ENCODE measurements at places on chromosomes 5 and 9.

DNA sequence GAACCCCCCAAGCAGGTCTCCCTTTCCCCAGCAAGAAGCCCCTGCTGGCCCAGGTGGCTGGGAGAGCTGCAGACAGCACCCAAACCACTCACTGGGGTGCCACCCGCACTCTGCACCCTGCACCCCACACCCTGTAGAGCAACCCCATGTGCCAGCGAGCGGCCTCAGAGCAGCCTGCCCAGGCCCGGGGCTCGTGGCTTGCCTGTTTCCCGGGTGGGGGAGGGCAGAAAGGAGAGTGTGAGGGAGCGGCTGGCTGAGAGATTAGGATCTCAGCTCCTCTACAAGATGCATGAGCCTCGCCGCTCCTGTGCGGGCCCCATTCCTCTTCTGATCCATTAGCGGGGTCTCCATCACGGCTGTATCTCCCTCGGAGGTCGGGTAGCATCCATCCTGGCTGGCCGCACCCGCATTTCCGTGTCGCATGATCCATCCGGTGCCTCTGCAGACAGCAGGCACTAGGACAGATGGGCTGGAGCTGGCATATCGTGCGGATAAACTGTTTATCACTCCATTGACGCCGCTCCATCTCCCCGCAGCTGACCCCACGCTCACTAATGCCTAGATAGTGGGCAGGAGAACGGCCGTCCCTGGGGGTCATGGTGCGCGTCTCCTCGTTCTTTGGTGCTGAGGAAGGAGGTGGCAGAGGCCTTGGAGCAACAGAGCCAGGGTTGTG, 54.4 kb downstream of the MRPL36 start:
- DNase-seq, result no peak

GRCh38 chr9:15221746-15222145, 85.3 kb downstream of the TTC39B start:
- DNase-seq, result no peak

DNA sequence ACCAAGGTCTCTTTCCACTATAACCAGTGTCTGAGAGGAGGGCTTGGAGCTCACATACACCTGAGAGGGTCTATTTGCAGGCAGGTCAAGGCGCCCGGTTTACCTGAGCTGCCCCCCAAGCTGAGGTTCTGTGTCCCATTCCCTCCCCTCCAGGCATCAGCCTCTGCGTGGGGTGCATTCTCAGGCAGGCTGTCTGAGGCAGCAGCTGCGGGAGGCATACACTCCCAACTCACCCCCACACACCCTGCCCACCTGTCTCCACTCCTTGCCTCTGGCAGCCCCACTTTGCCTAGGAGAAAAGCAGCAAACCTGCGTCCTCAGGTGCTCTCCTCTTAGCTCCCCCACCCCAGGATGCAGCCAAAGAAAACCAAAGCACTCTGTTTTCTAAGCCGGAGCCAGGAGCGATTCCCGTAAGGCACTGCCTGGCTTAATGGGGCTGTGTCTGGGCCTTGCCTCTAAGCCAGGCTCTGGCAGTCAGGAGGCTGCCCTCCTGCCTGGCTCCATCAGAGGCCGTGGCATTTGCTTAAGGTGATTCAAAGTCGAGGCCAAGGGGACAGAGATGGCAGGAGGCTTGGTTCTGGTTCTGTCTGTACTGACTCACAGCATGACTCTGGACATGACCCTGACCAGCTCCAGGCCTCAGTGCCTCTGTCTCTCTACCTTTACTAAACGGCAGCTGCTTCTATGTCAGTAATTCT, 139.2 kb upstream of the TRIM32 start:
- no peak for DNase-seq

- DNase-seq, result no peak
These were observed 140.0 kb downstream of the MUSK start for GRCh38 chr9:110808599-110808980.

DNA sequence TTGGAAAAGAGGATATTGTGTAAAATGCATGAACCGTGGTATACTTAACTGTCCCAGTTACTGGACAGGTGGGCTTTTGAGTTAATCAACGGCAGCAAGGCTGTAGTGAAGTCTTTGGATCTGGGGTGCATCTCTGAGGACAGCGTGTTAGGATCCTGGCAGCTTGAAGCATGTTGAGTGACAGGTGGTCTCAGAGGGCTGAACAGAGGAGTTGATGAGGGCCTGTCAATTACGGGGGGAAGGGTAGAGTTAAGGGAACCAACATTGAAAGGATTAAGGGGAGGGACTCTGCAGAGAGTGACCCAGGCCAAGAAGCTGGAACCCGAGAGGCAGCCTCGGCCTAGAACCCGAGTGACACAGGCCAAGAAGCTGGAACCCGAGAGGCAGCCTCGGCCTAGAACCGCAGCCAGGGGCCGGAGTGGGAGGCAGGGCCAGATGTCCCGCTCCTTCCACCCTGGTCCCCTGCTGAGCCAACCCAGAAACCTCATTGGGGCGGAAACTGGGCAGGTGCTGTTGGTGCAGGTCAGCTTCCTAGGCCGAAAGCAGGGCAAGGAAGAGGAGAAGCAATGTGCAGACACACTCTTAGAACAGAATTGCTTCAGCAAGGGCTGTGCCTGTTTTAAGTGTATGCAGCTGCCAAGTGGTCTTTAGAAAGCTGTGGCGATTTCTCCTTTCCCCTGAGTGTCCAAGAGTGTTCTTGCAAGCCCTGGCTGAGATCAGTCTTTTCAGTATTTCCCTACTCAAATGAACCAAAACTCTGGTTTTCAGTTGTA, 62.0 kb downstream of the ANKRD33B start:
- no peak for DNase-seq

DNA sequence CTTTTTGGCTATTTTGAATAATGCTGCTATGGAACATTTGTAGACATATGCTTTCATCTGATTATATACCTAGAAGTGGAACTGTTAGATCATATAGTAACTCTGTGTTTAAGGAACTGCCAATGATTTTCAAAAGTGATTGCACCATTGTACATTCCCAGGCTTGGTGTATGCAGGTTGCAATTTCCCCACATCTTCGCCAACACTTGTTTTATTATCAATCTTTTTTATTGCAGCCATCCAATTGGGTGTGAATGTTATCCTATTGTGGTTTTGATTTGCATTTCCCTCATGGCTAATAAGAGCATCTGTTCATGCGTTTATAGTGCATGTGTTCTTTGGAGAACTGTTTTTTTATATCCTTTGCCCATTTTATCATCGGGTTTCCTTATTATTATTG, 81.3 kb downstream of the PLAC8L1 start:
- no peak for DNase-seq

DNA sequence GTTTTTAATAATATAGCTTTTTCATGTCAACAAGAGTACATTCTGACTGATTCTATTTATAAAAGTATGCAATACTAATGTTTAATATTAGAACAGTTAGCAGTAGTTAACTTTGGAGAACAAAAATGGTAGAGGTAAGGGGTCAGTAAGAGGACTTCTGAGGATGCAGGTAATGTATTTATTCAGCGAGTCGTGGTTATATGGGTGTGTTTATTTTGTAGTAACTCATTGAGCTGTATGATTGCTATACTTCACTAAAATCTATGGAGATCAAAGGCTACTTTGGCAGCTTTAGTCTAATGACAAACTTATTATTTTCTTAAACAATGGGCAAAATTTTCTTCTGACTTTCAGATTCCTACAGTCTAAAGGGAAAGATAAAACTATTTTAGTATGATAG, 146.5 kb downstream of the COMMD10 start:
- no peak for DNase-seq

GRCh38 chr5:79834754-79835714, 145.4 kb downstream of the CMYA5 start:
- no peak for DNase-seq

- DNase-seq, result no peak
These were observed 37.5 kb downstream of the SPRY4 start for GRCh38 chr5:142287096-142287972.

GRCh38 chr5:38241655-38242054, 16.7 kb upstream of the EGFLAM start:
- DNase-seq, result no peak

DNA sequence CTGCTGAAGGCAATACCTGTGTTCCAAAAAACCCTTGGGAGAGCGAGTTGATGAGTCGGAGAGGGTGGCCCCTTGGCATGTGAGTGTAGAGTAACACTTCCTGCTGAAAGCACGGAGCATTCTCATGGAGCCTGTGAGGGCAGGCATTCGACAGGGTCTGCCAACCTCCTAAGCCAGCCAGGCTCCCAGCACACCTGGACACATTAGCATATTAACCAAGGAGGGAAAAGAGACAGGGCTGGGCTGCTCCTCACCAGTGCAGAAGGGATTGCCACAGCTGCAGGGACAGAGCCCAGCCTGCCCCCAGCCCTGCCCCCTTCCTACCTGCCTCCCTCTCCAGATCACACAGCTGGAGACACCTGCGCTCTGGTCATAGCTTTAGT, 46.4 kb upstream of the SEMA4D start:
- DNase-seq, result no peak

DNA sequence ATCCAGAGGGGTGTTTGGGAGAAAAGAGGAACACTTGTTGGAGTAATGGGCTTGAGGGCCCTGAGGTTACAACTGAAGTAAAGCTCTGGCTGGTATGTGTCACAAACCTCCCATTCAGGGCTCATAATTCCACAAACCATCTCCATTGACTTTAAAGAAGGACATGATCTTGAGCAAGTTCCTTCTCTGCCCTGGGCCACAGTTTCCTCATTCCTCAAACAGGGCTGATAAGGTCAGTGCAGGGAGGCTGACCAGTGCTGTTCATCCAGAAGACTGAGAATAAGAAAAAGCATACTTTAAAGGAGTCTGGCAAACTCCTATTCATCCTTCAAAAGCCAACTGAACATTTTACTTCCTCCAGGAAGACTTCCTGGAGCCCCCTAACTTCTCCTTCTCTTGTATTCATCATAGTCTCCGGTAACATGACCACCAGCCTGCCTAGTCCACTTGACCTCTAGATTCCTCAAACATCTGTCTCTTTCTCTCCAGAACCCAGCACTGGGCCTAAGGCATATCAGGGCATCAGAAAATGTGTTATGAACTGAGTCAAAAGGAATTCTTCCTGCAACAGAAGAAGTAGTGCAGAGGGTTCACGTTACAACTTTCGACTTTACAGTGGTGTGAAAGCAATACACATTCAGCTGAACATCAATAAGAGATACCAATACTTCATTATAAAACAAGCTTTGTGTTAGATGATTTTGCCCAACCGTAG, 20.7 kb upstream of the PTPN3 start:
- DNase-seq, result no peak

DNA sequence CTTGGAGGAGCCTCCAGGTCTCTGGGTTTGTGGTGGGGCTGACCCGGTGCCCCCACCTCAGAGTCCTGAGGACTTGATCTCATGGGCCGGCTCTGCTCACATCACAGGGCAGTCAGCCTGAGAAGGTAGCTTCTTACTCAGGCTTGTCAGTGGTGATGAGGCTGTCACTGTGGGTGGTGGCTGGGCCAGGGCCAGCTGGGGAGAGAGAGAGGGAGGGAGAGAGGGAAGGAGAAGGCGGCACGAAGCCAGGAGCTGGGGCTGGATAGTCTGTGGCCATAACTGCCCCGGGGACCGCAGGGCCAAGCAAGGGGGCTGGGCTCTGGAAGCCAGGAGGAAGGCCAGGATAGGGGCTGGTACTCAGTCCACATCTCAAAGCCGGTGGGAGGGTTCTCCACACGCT, 6.5 kb downstream of the NTNG2 start:
- DNase-seq, result no peak

DNA sequence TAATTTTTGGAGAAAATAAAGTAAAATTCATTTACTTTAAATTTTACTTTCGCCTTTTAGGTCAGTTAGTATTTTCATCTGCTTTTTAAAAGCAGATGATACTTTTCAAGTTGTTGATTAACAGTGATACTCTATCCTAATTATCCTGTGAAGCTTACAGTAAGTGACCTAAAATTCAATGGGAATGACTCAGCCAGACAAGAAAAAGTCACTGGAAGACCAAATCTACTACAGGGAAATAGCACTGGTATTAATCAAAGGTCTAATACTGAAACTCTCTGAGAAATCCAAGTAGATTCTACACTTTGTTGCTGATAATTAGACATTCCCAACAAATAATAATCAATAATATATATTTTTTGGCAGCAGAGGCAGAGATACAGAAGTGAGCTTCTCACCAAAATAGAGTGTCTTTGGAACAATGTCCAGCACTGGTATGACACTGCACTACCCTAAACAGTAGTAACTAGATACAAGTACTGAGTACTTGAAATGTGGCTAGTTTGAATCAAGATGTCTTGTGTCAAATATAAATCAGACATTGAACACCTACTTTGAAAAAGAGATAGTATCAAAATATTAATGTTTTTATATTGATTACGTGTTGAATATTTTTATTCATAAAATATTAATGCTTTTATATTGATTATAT, 22.8 kb upstream of the ELL2 start:
- DNase-seq, result no peak

DNA sequence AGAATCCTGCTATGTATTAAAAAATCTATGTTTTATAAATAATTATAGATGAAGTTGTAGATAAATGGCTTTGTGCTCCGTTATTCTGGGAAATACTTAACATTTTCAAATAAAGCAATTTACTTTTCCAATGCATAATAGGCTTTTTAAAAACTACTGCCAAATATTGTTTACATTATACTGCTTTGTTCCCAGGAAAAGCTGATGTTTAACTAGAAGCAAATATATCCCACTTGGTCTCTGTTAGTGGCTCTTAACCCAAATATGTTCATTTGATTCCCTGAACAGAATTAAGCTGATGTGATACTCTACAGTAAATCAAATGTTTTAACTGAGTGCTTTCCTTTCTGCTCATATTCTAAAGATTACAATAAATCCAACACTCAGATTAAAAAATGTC, 326.3 kb downstream of the SLCO4C1 start:
- DNase-seq, result no peak

- no peak for DNase-seq
These were observed 322.9 kb upstream of the RPS23 start for GRCh38 chr5:82601077-82601476.

DNA sequence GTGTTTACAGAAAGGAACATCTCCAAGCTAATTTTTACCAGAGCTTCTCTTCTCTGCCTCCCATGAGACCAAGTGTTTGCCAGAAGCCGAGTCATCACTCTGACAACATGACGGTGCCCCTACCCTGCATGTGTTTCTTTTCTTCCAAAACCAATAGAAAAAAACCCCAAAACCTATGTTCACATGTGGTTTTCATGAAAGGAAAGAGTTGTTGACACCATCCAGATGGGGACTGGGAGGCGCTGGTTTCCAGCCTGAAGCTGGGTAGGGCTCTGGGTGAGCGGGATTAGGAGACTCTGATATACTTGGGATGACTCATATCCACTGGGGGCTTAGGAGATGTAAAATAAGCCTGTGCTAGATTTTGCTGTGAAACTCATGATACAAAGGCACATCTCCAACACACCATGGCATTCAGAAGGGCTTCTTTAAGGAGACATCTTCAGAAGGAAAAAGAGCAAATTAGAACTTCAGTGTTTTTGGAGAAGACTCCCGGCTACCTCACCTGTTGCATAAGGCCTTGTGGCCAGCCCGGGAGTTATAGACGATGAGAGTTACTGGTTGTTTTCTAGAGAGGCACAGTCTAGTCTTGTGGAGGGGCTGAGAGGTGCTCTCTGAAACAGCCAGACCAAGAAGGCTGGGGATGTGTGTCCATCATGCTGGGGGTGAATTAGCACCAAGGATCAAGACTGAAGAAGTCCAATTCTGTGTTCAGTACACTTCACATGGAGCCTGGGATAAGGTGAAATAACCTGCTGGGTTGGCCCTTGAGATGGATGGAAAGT, 108.9 kb upstream of the LHFPL2 start:
- no peak for DNase-seq

Data from stimulated activated CD4-positive, alpha-beta T cell treated with anti-CD3 and anti-CD28 coated beads, Interleukin-1b, Interleukin-23, amount 100 ng/mL, for 1 hour (primary cell).